Inflammatory macrophage treated with lipopolysaccharide for 1 hour (primary cell): ENCODE measurements at places on chromosomes 12 and 14.

DNA sequence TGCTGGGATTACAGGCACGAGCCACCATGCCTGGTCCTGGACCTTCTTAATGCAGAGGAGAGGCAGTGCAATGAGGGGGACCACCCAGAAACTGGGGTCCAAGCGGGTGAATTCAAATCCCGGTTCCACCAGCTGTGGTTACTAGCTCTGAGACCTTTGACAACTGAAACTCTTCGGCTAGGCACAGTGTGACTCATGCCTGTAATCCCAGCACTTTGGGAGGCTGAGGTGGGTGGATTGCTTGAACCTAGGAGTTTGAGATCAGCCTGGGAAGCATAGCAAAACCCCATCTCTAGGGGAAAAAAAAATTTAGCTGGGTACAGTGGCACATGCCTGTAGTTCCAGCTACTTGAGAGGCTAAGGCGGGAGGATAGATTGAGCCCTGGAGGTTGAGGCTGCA lies 5.0 kb upstream of the CD4 start:
- DNase-seq: peak; percentile 56

DNA sequence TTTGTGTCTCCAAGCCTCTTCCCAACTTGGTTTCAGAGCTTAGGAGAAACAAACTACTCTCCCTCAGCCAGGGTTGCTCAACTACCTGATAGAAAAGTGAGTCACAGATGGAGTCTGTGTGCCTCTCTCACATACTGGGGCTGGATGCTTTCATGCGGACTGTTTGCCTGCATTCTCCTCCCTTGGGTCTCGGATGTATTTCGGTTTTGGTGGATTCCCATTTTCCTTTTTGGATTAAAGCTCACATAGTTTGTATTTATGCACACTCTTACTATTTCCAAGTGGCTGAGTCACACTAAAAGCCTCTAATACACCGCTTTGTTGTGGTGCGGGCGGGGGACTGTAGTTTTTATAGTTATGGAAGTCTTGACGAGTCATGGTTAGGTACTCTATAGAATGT lies 505.4 kb downstream of the LRFN5 start:
- DNase-seq: no peak

GRCh38 chr12:59620326-59620725 lies 24.5 kb downstream of the SLC16A7 start:
- peak; percentile 41 for DNase-seq

GRCh38 chr14:54730156-54730961 lies 163.4 kb downstream of the SAMD4A start:
- DNase-seq: peak; percentile 81

DNA sequence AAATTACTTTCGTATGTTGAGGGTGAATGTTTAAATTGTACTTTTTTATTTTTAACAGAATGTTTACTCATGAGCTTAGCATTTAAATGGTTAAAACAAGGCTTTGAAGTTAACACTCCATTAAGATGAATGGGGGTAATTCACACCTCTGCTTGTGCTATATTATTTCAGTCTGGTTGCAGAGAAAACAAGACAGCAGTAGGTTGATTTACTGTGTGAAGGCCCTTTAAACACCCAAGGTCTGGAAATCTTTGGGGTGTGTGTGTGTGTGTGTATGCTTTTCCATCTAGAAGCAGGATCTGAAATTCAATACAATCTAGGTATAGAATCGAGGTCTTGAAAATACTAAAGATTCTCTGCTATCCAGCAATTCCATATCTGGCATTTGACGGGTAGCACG lies 83.8 kb downstream of the SLC38A6 start:
- DNase-seq: no peak

- DNase-seq: no peak
These were observed 136.3 kb downstream of the SOX5 start for GRCh38 chr12:23813206-23813605.

- DNase-seq: no peak
These were observed 27.1 kb upstream of the CCDC63 start for GRCh38 chr12:110819646-110820045.

DNA sequence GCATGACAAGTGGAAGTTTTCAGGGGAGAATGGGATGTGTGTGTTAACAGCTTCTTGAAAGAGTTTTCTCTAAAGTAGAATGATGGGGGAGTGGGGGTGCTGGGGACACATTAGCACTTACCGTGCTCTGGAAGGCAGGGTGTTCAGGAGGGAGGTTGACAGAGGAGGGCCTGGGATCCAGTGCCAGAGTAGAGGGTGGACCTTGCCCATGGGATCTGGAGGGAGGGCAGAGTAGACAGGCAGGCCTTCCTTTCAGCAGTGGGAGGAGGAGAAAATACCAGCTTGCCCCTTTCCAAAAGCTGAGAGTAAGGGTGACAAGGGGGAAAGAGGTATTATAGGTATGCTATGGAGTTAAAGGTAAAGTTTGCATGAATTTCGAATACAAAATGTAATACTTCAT lies 40.1 kb downstream of the TRAF3 start:
- no peak for DNase-seq

GRCh38 chr14:99318959-99319295 lies 46.9 kb upstream of the BCL11B start:
- DNase-seq: no peak

DNA sequence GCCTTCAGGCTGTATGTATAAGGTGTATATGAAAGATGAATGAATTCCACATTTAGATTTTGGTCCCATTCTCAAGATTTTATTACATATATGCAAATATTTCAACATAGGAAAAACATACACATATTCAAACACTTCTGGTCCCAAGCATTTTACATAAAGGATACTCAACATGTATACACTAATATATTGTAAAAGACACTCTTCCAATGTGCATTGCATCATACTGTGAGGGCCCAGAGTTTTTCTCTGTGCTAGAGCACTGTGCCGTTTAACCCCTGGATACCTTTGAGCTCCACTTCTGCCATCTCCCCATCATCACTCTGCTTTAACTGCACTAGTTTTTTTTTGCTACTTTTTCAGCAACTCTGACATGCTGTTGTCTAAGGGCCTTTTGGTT lies 48.1 kb downstream of the ZDHHC17 start:
- DNase-seq: no peak

DNA sequence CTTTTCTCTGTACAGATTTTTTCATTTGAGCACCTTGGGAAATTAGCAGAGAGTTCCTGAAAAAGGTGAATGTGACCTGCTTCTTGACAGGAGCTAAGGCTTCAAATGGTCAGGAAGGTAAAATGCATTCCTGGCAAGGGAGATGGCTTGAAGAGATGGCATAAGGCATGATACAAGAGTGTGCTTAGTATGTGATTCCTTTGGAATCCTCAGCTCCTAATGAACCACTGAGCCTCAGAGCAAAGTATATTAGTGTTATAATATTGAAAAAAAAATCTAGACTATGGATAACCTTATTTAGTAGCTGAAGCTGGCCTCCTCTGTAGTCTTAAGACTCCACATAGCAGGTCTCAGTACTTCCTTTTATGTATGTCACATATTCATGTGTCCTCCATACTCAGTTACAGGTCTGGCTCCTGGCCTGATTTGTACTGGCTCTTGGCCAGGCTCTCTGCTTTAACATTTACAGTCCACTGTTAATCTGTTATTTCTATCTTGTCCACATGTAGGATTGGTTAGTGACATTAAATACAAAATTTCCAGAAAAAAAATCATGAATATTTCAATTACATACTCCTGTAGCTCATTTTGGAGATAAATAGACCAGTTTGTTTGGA lies 17.9 kb downstream of the TOGARAM1 start:
- no peak for DNase-seq

DNA sequence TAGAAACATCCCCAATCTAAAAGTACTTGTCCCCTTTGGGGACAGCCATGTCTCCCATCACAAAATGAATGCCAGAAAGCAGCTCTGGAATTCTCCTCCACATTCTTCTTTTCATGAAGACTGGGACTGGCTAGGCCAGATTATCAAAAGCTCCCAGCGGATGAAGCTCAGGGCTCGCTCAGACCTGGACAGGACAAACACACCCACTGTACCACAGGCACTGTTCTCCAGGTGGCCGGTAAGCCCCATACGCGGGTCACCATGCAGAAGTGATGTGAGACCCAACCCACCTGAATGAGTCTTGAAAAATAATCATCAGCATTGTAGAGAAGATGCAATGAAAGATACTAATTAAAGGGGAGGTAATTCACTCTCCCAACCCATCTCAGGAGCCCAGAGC lies 85.1 kb downstream of the GCH1 start:
- no peak for DNase-seq

DNA sequence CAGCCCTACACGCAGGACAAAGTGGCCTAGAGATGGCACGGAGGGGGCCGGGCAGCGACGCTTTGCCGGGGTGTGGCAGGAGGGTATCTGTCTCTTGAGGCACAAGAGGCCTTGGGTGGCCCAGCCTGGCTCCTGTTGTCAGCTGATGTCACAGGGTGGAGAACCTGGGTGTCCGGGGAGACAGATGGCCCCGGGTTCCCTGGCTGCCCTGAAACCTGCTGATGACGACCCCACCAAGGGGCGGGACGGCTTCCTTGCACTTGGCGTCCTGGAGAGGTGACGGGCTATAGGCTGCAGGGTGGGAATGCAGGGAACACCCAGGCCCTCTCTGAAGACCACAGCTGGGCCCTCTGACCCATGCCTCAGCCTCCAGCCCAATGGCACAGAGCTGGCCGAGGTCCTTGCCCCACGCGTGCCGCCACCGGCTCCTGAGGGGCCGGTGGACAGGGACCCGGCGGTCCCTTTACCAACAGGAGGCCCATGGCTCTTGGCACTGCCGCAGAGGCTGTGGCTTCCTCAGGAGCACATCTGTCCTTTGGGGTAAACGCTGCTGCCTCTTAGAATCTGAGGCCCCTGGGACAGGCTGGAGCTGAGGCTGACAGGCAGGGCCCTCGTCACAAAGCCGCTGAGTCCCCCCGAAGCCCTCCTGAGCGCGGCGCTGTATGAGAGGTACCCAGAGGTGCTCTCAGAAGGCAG lies 16.4 kb downstream of the TRMT61A start:
- DNase-seq: no peak

DNA sequence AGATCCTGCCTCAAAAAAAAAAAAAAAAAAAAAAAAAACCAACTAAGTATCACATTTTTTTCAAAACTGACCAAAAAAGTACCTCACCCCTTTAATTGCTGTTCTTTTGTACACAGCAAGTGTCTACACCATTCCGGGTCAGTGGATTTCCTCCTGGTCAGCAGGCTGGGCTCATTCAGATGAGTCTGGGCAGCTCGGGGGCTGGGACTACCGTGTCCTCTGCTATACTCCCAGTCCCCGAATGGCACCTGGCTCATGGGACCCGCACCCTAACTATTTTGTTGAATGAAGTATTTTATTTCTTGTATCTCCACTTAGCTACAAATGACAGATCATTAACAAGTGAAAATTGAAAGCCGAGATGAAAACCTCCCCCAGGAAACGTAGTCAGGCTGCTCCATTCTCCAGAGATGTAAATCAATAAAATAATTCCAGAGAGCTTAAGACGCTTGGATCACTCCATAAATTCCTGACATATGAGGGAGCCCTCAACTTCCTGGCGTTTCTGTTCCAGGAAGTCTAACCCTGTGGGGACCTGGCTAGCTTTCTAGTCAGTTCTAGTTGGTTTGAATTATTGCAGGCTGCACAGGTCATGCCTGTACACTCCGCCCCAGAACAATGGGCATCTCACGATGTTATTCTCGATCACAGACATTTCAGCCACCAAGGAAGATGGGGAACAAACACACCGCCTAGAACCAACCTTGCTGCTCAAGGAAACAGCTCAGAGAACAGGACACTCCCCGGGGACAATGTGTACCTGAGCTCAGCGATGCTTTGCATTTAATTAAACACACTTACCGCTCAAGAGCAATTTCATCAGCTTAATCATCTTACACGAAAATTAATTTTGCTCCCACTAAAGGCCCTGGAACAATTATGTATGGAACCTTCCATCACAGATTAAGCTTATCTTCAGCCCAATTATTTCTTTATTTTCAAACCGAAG lies 76.3 kb downstream of the RIMBP2 start:
- no peak for DNase-seq

DNA sequence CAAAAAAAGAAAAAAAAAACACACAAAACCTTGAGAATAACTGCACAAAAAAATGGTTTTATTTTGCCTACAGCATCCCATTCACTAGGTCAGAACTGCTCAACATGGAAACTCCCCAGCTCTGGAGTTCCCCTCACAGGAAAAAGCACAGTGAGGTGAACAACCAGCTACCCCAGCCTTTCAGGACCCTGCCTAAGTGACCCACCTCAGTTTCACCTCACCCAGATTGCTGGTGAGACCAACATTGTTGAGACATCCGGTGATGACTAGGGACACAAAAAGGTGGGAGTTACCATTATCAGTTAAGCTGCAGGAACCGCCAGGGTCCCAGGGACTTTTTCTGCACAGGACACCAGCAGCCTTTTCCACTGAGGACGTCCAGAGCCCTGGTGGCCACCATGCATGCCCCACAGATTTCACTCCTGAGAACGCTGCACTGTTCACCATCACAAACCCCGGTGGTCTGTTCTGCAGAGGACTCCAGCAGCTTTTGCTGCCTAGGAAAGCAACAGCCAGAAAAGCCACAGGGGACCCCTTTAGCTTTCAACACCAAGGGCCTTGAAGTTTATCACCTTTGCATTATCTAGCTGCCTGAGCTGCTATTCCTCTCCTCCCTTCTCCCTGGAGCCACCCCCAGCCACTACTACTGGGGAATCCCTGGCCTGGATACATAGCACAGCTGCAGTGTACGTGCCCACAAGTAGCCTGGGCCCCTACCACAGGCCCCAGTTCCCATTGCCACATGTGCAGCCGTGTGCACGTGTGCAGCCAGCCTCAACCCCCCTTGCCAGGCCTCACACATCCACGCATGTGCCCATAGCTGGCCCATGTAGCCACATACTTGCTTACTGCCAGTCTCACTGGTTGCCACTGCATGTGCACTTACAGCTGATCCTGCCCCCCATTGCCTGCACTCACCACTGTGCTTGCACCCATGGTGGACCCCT lies 62.5 kb upstream of the FAR2 start:
- DNase-seq: no peak

DNA sequence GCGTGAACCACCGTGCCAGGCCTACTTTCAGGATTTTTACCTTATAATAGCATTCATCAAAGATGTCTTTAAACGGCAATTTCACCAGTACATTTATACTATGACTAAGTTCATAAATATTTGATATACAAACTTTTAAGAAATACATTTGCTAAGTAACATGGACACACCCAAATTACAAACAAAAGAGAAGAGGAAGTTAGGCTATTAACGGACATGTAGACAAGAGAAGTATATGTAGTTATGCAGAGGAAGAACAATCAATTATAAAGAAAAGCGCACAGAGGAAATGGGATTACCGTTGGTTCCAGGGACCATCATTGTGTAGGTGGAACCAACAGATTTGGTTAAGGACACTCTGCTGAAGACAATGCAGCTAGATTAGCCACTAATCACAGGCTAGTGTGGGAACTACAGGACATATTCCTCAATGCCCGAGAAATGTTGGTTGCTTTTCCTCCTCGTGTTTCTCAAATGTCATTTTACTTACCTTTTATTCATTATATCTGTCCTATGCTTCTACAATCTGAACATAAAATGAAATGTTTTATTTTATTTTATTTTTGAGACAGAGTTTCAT lies 24.0 kb upstream of the PKP2 start:
- no peak for DNase-seq
